ENCODE measurements at places on chromosomes 7 and 10.

GRCh38 chr10:120455004-120455403 lies 2.0 kb upstream of the PLPP4 start:
- DNase-seq = no peak

DNA sequence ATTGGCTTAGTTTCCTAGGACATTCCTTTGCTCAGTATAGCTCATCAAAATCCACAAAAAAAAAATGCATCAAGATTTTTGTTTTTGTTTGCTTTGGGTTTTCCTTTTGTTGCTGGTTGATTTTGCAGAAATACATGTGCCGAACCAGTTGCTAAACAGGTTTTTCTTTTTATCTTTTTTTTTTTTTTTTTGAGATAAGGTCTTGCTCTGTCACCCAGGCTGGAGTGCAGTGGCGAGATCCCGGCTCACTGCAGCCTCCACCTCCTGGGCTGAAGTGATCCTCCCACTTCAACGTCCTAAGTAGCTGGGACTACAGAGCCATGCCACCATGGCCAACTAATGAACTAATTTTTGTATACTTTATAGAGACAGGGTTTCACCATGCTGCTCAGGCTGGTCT lies 8.3 kb downstream of the CSTF2T start:
- no peak for DNase-seq

- DNase-seq = no peak
Measured at GRCh38 chr10:9869606-9870176, 1148.0 kb upstream of the CELF2 start.

GRCh38 chr7:26136831-26137230 lies 15.2 kb upstream of the NFE2L3 start:
- no peak for DNase-seq

GRCh38 chr10:96712662-96713271 lies 7.5 kb downstream of the PIK3AP1 start:
- DNase-seq = no peak

GRCh38 chr7:4681886-4682620 lies at the start of gene FOXK1:
Gene FOXK1 (plus strand): TSS chr7:4682295. CDS start chr7:4682309, 14 bp downstream.
- DNase-seq = peak; percentile 56

DNA sequence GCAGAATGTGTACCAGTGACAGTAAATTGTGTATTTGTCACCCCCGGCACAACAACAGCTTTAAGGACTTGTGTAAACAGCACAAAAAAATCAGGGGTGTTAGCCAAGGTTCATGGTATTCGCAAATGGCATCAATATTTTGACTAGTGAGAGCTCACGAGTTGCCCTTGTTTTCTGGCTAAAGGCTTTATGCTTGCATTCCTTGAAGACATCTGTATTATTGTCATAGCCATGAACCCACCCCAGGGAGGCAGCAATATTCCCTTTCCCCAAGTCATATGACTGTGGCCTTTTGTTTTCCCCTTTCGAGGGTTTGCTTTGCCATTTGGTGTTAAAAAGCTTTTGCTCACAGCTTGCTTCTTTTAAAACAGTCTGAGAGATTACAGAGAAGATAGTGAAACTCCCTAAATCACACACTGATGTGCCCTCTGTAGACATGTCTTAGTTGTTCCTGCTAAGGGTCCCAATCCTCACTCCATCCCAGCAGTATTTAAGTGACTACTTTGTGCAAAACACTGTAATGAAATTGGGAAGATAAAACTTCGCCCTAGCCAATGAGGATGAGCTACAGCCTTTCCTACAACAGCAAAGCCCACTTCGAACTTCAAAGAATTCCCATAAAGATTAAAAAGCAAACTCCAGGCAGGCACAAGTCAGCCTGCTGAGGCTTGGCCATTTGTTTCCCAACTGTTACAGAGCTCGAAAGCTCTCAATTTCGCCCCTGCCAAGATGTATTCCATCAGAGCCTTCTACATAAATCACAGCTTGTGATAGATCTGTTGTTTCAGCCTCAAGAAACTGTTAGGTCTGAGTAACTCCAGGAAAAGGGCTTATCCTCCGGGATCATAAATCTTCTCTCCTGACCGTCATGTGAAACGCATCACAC lies 172.3 kb downstream of the ADAM12 start:
- DNase-seq = no peak

GRCh38 chr7:112571852-112572607 lies 91.2 kb downstream of the LSMEM1 start:
- no peak for DNase-seq

DNA sequence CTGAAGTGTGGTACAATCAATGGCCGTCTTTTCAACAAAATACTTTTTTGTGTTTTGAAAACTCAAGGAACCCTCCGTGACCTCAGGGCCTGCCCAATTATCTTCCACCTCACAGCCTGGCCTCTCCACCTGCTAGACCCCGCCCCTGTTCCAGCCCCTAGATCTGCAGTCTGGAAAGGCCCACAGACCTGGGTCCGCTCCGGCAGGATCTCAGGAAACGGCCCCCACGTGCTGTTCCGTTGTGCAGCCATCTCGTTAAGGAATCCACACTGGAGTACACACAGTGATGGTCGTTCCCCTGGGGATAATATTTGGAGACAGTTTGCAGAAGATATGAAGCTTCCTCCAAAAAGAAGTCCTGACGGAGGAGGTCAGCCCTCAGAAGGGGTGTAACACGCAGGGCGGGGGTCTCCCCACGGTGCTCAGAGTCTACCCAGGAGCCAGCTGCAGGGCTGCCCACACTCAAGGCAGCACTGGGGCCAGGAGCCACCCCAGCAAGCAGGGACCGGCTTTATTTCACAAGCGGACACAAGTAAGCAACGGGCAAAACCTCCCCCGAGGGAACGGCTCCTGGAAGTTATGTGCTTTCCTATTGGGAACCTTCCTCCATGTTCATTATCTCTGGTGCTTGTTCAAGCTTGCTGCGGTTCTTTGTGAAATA lies 73.4 kb downstream of the TCERG1L start:
- DNase-seq = no peak

- no peak for DNase-seq
Measured at GRCh38 chr10:36182179-36182566, 540.1 kb upstream of the FZD8 start.

DNA sequence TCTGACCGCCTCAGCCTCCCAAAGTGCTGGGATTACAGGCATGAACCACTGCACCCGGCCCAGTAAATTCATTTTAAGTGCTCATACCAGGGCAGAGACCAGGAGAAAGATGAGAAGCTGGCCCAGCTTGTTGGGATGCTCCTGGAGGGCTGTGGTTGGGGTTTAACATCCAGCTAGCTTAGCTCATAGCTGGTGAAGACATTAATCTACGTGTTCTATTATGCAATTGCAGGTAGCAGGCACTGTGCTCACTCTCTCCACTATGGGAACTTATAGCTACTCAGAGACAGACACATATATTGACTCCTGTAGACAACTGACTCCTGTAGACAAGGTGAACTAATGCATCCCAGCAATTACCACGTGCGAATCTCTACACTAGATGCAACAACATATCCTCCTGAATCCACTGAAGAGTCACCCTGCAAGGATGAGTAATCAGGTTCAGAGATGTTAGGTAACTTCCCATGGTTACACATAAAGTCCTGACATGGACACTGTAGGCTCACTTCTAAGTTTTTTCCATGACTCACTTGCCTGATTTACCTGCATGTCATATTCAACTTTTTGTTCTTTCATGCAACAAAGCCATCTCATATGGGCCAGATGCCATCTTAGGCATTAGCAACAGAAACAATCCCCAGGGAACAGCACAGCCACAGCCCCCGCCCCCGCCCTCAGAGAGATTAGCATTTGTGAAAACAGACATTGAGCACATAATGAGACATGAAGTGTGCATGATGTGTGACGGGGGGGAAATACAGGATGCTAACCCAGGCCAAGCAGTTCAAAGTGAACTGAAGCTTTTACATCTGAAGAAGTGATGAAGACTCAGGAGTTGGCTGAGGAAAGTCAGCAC lies 37.2 kb downstream of the ERLIN1 start:
- DNase-seq = no peak

GRCh38 chr7:36010656-36011587 lies 142.1 kb upstream of the EEPD1 start:
- DNase-seq = no peak

- no peak for DNase-seq
Measured at GRCh38 chr10:130746311-130746710, 565.2 kb downstream of the TCERG1L start.

DNA sequence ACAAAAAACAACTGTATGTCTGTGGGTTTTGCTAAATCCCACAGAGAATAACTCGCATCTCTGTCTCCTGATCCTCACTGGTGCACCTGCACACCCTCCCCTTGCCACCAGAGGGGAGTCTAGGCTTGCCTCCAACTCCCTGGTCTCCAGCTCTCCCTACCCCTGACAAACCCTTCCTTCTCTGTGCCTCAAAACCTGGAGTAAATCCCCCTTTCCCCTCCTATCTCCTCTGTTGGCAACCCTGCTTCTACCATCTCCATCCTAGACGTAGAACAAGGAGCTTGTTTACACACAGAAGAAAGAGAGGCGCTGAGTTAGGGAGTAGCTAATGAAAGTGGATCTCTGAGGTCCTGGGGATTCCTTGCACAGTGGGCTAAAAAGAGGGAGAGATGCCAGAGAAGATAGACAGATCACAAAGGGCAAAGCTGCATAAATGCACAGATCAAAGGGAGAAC lies 6.0 kb downstream of the MBLAC1 start:
- DNase-seq = peak; percentile 42

- DNase-seq = no peak
Measured at GRCh38 chr7:127592550-127592949, 986 bp upstream of the FSCN3 start.

DNA sequence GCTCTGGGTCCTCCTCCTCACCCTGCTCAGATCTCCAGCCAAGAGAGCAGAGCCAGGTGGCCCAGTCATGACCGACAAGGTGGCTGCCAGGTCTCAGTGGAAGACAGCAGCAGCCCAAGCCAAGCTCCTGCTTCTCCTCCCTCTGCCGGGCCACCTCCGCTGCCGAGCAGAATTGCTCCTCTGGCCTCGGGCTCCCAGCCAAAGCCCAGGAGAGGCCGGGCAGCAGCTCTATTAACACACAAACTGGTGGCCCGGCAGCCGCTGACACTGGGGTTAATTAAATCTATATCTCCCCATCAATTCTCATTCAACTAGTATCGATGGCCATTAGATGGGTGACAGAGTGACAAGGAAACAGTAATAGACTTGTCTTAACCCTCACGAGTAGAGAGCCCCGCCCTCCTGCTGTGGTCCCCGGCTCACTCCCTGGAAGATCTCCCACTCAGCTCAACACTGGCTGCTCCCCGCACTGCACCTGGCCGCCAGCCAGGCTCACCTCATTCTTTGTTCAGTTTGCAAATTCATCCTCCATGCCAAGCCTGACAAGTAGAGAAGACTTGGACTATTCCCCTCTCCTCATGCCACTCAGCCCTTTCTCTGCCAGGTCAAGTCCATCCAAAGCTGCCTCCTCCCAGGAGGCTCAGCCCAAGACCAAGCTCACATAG lies 74.1 kb upstream of the UNC5B start:
- DNase-seq = peak; percentile 72

GRCh38 chr10:44253769-44254462 lies 131.0 kb downstream of the CXCL12 start:
- DNase-seq = no peak

DNA sequence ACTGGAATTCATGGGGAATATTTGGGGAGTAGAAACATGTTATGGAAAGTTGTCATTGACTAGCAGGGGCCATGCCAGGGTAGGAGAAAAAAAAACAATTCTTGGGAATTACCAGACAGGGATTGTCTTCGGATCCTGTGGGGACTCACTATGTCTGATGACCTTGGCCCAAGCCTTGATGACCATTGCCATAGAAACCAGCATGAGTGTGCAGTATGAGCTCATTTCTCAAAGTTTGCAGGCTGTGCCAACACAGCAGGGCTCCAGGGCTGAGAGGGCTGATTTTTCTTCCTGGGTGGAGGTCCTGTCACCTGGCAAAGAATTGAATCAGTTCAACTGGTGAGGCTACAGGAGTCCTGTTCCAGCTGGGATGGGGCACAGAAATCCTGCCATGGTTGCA lies 198.3 kb downstream of the ADRA2A start:
- no peak for DNase-seq

DNA sequence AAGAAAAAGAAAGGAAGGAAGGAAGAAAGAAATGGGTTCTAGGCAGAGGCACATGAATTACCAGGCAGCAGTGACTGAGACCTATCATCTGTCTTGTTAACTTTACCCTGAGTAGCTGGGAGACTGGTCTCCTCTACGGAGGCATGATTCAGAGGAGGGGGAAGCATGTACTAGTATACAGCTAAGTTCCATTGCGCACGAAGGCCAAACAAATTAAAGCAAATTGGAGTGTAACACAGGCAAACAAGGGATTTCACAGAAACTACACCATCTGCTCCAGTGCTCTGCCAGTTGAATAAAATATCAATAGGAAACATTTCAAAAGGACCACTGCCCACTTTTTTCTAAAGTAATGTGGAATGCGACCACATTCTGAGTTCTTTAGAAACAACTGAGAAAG lies 65.9 kb upstream of the RSU1 start:
- no peak for DNase-seq

- DNase-seq = no peak
Measured at GRCh38 chr10:55426138-55426537, 625.1 kb upstream of the PCDH15 start.

- DNase-seq = no peak
Measured at GRCh38 chr10:111303887-111304286, 227.1 kb downstream of the ADRA2A start.

GRCh38 chr10:7797582-7797981 lies 9.6 kb downstream of the ATP5F1C start:
- no peak for DNase-seq

DNA sequence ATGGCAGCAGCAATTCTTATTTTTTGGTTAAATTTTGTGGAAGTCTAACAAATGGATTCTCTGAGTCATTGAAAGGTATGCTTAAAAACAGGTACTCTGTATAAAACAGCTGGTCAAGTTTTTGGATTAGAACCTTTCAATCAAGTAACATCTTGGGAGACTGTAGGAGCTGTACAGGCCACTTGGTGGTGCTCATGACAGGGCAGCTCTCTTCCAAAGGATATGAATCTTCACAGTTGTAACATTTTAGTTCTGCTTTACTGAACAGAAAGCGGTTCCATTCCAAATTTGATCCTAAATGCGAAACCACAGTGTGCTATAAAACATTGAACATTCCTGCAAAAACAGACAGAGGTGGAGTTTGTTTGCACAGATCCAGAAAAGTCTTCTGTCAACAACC lies 44.5 kb upstream of the AGR3 start:
- peak; percentile 9 for DNase-seq

DNA sequence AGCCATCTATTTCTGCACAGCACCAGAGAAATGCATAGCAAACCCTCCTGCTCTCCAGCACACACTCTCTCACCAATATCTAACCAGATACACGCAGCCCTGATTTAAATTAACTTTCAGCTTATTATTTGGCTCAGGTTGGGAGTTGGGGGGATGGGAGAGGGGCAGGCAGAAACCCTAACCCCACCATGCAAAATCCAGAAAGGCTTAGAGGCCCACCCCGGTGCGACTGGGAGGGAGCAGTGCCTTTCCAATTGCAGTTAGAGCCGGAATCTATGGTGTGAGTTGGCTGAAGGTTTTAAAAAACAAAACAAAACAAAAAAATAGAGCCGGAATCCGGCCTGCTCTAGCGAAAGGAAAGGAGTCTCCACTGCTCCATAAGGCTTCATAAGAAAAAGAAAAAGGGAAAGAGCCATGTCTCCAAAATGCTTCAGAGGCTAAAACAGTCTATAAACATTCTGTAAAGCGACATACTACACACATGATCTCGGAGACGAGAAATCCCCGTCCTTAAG lies 2.9 kb downstream of the IGF2BP3 start:
- no peak for DNase-seq

GRCh38 chr10:109947111-109947920 lies 24.0 kb upstream of the XPNPEP1 start:
- DNase-seq = no peak

- DNase-seq = no peak
Measured at GRCh38 chr7:50261593-50261992, 42.9 kb upstream of the IKZF1 start.
